ENCODE measurements at places on chromosomes 13 and 19. TPM values are rescaled to one million over a fixed set of nuclear protein-coding genes. Genes with fewer than 3 reads are reported as not detected.

- peak; percentile 79 for DNase-seq
Observed at GRCh38 chr19:12956446-12957388, at the start of gene GADD45GIP1. Gene GADD45GIP1 (minus strand): TSS chr19:12957223. CDS start chr19:12957212, 11 bp downstream.

- DNase-seq, result peak; percentile 33
Observed at GRCh38 chr13:51861723-51862300, at the start of gene CCDC70. Gene CCDC70 (plus strand): TSS chr13:51861969. CDS start chr13:51865412, 3,443 bp downstream.

The NAPSA gene
- total RNA-seq, result under 0.01 TPM

The ADGRE1 gene
- total RNA-seq, result 7.2 TPM

Measured in RPMI7951 (cell line).